ENCODE measurements at places on chromosomes 11 and 22. TPM values are rescaled to one million over a fixed set of nuclear protein-coding genes. Genes with fewer than 3 reads are reported as not detected.

Gene APOBEC3F
- total RNA-seq, result 4.4 TPM

Gene MIAT
- 0.38 TPM for total RNA-seq

Gene TRIM22
- 60.6 TPM for total RNA-seq

Gene SCN4B
- under 0.01 TPM for total RNA-seq

Gene NNMT
- total RNA-seq, result 133 TPM

Gene APOBEC3B
- total RNA-seq, result 0.76 TPM

Gene CNGA4
- total RNA-seq, result not detected

Gene TNNI2
- not detected for total RNA-seq

Gene TMEM86A
- 1.9 TPM for total RNA-seq

Gene APBB1
- 23.1 TPM for total RNA-seq

Gene MS4A4E
- total RNA-seq, result not detected

Gene SPATA19
- total RNA-seq, result not detected

Measured in dermis microvascular lymphatic vessel endothelial cell (primary cell).